MG63 (cell line): ENCODE measurements at places on chromosomes 1 and 21.

DNA sequence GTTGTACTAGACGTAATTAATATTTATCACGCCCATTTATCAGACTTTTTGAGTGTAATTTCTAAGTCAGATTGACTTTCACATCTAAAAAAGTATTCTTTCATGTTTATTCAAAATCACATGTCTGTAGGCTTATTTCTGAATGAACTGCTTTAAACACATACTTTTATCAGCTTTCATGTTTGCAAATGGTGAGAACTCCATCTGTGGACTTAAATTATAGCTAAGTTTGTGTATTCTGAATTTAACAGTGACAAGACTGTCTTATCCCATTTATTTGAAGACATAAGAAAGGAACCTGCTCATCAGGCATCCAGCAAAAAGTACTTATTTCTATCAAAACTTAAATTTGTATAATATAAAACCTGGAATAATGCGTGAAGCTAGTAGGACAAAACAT lies 69.3 kb downstream of the DENND1B start:
- DNase-seq, result no peak

GRCh38 chr1:32536117-32536516 lies 3.1 kb upstream of the ZBTB8A start:
- DNase-seq, result no peak

GRCh38 chr1:35691571-35692220 lies 27.0 kb downstream of the C1orf216 start:
- no peak for DNase-seq

DNA sequence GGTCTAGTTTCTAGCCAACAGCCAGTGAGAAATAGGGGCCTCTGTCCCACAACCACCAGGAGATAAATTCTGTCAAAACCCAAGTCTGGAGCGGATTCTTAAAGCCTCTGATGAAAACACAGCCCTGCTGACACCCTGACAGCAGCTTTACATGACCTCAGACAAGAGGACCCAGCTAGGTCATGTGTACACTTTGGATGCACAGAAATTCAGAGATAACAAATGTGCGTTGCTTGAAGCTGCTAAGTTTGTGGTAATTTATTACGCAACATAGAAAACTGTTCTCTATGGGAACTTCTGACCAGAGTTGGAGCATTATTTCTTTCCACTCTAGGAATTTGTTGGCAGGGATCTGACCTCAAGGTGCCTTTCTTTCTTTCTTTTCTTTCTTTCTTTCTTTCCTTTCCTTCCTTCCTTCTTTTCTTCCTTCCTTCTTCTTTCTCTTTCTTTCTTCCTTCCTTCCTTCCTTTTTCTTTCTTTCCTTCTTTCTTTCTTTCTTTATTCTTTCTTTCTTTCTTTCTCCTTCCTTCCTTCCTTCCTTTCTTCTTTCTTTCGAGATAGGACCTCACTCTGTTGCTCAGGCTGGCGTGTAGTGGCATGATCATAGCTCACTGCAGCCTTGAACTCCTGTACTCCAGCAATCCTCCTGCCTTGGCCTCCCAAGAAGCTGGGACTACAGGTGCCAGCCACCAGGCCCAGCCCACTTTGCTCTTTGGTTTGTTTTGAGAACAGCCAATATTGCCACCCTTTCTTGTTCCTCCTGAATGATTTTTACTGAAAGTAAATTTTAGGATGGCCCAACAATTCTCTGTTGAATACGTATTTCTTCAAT lies 14.9 kb upstream of the HMGCS2 start:
- no peak for DNase-seq

DNA sequence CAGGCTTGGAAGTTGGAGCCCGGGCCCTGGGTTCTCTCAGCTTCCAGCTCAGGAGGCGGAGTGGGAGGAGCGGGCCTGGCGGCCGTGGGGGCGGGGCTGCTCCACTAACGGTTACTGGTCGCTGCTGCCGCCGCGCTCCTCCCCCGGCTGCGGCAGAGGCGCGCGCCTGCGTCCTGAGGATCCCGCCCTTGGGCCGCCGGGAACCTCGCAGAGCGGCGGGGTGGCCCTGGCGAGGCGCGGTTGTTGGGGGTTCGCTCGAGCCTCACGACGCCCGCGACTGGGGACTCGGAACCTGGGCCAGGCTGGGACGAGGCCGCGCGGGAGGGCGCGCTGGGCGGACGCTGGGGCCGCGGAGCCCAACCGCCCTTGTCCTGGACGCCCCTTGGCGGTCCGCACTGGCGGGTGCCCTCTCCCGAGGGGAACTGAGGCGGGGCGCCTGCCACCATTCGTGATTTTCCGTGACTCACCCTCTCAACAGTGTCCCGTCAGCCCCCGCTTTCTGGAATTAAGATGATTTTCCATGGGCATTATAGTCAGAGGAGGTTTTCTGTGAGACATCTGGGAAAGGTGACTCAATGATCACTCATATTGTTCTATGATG lies 34.1 kb downstream of the OR2G3 start:
- peak; percentile 40 for DNase-seq

GRCh38 chr1:179516976-179517705 lies 58.6 kb downstream of the NPHS2 start:
- DNase-seq, result no peak

DNA sequence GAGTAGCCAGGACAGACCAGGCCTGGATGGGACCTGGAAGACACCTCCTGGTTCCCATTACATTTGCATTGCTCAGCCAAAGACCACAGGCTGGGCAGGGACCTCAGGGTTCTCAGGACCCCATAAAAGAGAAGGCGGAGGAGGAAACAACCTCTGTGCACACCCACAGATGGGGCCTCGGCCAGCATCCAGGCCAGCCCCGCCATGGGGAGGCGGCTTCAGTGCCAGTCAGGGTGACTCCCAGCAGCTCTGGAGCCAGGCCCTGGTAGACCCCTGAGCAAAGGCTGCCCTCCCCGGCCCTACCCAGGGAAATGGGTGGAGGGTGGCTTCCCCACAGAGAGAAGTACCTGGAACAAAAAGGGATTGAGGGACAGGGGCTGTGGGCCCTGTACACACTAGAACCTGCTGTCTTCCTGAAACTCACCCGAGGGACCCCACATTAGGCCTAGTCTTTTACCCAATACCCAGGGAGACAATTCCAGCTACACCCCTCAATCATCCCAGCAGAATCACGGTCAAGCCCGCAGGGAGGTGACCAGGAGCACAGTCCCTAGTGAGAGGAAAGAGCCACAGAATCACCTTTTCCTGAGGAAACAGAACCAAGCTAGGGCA lies 64.5 kb downstream of the PSMG1 start:
- DNase-seq, result no peak

DNA sequence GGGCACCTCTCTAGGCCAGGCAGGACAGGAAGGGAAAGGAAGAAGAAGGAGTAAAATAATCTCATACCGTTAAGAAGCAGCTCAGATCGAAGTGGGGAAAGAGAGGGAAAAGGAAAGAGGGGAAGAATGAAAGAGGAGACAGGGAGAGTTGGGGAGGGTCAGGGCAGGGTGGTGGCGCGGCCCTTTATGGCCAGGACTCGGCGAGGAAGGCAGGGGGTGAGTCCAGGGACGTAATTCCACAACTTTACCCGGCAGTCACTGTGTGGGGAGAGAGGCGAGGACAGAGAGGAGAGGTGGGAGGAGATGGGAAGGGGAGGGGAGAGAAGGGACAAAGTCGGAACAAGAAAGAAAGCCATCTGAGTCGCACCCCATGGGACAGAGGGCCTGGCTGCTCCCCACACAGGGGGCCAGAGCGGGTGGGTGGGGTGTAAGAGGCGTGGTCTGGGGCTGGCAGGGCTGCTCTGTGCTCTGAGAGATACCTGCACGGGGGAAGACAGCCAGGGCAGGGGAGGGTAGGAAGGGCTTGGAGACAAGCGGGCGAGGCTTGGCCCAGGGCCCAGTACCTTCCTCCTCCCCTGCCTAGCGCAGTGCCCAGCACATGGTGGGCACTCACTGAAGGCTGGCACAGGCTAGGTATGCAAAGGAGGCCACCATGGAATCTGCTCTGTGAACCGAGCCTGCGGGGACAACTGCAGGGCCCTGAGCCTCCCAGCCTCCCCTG lies 49.4 kb downstream of the KIF21B start:
- no peak for DNase-seq
